ENCODE measurements at places on chromosomes 3 and 15. TPM values are rescaled to one million over a fixed set of nuclear protein-coding genes. Genes with fewer than 3 reads are reported as not detected.

The MOBP gene
- total RNA-seq: not detected

The MYLK gene
- total RNA-seq: 790 TPM

The CYP11A1 gene
- not detected for total RNA-seq

The GPR160 gene
- 8.6 TPM for total RNA-seq

GRCh38 chr3:141047168-141047567 is 4.0 kb upstream of the SPSB4 start:
- no peak for DNase-seq
- no peaks in the 10 kb centered on the region for H3K27me3 ChIP-seq
- H3K36me3 ChIP-seq: no peaks in the 10 kb centered on the region
- H3K4me3 ChIP-seq: no peak overlapping the region
- no peak overlapping the region for H3K27ac ChIP-seq
- H3K4me1 ChIP-seq: no peaks in the 10 kb centered on the region

GRCh38 chr3:187954873-187955586 is 198.9 kb upstream of the LPP start:
- H3K27me3 ChIP-seq: no peaks in the 10 kb centered on the region
- no peaks in the 10 kb centered on the region for H3K36me3 ChIP-seq
- no peak overlapping the region for H3K27ac ChIP-seq
- H3K4me1 ChIP-seq: no peaks in the 10 kb centered on the region
- peak; percentile 34 for DNase-seq

DNA sequence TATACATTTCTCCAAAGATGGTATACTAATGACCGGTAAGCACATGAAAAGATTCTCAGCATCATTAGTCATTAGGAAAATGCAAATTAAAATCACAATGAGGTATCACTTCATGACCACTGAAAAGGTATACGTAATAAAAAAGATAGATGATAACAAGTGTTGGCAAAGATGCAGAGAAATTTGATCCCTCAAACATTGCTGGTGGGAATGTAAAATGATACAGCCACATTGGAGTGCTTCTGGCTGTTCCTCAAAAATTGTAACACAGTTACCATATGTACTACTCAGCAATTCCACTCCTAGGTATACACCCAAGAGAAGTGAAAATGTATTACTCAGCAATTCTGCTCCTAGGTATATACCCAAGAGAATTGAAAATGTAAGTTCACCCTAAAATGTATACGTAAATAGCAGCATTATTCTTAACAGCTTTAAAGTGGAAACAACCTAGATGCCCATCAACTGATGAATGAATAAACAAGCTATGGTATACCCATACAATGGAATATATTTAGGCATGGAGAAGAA is 25.0 kb upstream of the KY start:
- H3K4me1 ChIP-seq: no peaks in the 10 kb centered on the region
- H3K4me3 ChIP-seq: no peak overlapping the region
- no peak overlapping the region for H3K27ac ChIP-seq
- no peaks in the 10 kb centered on the region for H3K36me3 ChIP-seq
- DNase-seq: no peak

GRCh38 chr3:41847679-41848078 is 114.2 kb downstream of the ULK4 start:
- H3K4me1 ChIP-seq: no peaks in the 10 kb centered on the region
- no peak overlapping the region for H3K4me3 ChIP-seq
- no peaks in the 10 kb centered on the region for H3K36me3 ChIP-seq
- no peak for DNase-seq
- H3K27me3 ChIP-seq: no peaks in the 10 kb centered on the region
- H3K27ac ChIP-seq: no peak overlapping the region

DNA sequence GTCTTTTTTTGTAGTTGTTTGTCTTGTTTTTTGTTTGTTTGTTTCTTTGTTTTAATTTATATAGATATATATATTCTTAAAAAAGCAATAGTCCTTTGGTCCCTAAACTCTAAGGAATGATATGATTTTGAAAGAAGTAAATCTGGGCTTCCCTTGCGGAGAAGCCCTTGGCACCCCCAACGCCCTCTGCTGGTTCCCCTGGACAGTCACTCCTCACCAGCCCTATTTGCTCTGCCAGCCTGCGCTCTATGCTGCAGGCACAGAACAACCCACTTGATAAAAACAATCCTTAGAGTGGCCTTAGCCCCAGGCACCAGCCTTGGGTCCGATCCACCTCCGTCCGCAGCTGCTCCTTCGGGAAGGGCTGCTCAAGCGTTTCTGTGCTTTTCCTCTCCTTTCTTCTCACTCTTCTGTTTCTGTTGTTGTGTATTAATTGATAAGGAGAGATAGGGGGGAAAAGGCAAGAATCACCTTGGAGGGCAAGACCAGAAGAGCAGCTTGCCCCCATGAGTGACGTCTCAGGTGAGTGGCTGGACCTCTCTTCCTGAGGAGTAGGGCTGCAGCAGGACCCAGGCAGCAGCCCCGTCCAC is 13.7 kb upstream of the PARP6 start:
- DNase-seq: no peak
- H3K4me1 ChIP-seq: no peaks in the 10 kb centered on the region
- H3K36me3 ChIP-seq: no peaks in the 10 kb centered on the region
- H3K27ac ChIP-seq: no peak overlapping the region

DNA sequence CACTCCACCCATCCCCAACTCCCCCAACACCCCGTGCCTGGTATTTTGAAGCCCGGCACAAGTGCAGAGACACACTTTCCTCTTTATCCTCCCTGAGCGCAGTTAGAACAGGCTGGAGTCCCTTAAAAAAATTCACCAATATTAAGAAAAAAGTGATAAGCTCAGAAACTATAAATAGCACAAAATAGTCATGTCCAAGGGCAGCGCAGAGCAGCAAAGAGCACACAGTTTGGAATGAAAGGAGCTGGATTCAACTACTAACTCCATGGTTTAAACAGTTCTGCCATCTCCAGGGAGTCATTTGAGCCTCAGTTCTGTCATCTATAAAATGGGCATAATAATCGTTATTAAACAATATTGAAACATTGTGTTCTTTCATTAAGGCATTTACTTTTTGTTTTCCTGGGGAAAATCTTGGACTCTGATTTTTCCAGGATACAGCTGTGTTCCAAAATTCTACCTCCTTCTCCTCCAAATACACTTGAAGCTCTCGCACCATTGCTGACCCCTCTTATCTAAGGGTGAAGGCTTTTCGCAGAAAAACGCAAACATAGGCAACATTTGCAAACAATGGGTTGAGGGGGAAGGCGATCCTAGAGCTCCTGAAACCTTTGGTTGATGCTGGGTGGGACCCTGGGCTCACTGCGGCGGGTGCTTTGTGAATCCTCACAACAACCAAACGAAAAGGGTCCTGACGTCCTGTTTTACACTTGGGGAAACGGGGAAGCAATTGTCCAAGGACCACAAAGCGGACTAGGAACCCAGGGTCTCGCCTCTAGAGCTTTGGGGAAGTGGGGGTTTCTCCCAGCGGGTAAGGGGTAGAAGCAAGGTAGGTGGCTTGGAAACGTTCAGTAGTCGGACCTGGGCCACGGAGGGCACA is 41.8 kb downstream of the EPHB3 start:
- no peaks in the 10 kb centered on the region for H3K36me3 ChIP-seq
- H3K4me3 ChIP-seq: peak overlapping the region; percentile 36
- no peaks in the 10 kb centered on the region for H3K27me3 ChIP-seq
- H3K27ac ChIP-seq: peak overlapping the region; percentile 61
- no peak for DNase-seq

- peak; percentile 83 for DNase-seq
- peak overlapping the region; percentile 88 for H3K27ac ChIP-seq
- no peaks in the 10 kb centered on the region for H3K27me3 ChIP-seq
- H3K4me1 ChIP-seq: no peaks in the 10 kb centered on the region
- peak overlapping the region; percentile 57 for H3K4me3 ChIP-seq
These were observed 980 bp upstream of the RAB27A start for GRCh38 chr15:55290528-55291057.

All from uterus (tissue), 4 donors.